Effector memory CD8-positive, alpha-beta T cell (primary cell): ENCODE measurements at places on chromosomes 11 and 22.

GRCh38 chr11:114307524-114308203 is 11.5 kb downstream of the NNMT start:
- DNase-seq: no peak

- no peak for DNase-seq
Observed at GRCh38 chr11:2940147-2940920, 11.1 kb upstream of the PHLDA2 start.

DNA sequence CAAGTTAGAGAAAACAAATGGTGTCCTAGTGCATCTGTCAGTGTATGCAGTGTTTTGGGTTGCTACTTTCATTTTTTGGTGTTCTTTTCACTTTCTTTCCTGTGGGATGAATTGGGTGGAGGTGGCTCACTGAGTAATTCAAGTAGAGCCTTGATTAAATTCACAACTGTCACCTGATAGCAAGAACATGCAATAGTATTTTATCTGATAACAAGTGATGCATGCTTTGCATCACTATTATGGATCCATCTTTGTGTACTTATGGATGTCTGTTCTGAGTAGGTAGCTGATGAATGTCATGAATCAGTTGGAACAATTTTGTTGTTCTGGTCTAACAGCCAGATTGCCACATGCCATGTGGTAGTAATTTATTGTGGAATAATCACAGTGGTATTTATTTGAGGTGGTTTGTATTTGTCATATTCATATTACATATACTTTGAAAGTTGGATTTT is 87.5 kb downstream of the DDX10 start:
- no peak for DNase-seq

DNA sequence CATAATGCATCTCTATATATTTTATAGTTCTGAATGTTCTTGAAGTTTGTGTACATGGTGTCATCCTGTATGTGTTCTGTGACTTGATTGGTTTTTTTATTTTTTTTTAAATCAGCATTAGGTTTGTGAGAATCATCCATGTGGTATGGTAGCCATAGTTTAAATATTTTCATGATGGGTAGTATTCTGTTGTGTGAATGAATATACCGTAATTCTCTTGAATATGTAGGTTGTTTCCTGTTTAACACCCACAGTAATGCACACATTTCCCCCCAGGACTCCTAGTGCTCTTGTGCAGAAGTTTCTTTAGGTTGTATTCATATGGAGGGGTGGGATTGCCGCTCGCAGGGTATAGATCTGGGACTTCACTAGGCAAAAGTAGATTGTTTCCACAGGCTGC is 2.0 kb downstream of the PACS1 start:
- no peak for DNase-seq

DNA sequence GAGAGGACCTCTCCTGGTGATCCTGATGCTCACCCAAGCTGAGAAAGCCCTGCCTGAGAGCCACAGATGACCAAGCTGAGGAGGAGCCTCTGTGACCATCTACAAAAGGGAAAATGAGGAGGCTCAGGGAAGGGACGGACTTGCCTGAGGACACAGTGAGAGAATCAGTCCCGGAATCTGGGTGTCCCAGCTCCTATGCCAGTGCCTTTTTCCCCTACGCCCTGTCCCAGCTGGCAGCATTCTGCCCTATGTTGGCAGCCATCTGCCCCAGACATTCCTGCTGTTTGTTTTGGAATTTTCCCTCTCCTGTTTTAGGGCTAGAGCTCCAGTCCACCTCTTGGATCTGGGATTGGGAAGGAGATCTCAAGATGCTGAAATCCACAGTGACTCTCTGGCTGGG is 54.6 kb downstream of the C11orf58 start:
- DNase-seq: no peak

GRCh38 chr11:45056529-45056928 is 89.9 kb upstream of the PRDM11 start:
- DNase-seq: no peak
